ENCODE measurements at places on chromosomes 11 and 22.

DNA sequence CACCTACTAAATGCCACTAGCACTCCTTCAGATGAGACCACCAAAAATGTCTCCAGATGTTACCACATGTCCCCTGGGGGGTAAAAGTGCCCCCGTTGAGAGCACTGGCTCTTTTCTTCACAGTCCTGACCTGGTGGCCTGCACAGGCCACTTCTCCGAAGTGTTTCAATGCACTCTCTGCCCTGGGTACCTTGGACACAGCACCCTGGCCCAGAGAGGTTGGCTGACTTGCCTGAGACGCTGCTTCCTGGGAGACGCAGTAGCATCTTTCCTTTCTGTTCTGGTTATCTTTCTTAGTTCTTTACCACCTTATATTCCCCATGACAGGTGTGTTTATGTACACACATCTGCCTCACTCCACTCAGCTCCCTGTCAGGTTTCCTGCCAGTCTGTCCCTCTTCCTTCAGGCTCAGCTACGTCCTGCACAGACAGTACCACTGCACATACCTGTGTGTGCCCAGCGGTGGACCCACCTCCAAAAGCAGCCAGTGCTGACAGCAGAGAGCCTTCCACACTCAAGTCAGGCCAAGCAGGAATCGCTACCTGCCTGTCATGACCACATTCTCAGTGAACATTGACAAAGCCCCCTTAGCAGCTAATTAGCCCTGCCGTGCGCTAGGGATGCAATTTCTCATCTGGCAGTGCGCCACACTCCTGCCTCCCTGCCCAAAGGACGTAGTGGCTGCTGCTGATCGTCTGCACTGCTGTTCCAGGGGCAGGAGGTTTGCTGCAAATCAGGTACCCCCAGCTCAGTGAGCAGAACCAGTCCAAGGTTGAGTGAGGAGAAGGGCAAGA is 39.0 kb downstream of the FAM83F start:
- no peak for DNase-seq

GRCh38 chr11:45803971-45804760 is 783 bp upstream of the SLC35C1 start:
- peak; percentile 51 for DNase-seq

- DNase-seq: no peak
These were observed 107.6 kb downstream of the MED15 start for GRCh38 chr22:20615021-20615420.

DNA sequence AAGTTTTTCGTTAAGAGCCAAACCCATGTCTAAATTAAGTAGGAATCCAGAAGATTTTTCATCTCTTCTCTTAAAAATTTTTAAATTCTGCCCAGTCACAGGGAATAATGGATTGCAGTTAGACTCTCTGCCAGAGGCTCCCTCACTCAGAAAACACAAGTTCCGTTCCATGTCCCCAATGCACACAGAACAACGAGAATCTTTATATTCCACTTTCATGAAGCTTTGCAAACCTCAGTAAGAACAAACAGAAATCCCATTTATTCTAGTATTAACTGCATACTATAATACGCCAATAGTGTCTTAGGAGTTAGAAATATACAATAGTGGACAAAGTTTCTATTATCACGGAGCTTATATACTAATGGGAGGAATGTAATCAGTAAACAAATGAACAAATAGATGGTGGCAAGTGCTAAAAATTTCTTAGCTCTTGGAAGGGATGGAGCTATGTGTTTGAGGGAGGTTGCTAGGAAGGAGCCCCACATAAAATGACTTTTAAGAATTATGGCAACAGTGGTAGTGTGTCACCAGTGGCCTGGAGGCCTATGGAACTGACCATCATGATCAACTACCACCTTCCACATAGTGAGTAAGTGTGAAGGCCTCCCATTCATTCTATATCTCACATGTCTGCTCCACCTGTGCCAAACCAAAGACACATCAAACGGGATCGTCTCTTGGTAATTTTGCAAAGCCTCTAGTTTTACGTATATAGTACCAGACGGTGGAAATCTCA is 24.9 kb downstream of the PICALM start:
- no peak for DNase-seq

- DNase-seq: no peak
These were observed 6.6 kb upstream of the RNF169 start for GRCh38 chr11:74742070-74742469.

- no peak for DNase-seq
These were observed 6.9 kb downstream of the CADM1 start for GRCh38 chr11:115497303-115497702.

DNA sequence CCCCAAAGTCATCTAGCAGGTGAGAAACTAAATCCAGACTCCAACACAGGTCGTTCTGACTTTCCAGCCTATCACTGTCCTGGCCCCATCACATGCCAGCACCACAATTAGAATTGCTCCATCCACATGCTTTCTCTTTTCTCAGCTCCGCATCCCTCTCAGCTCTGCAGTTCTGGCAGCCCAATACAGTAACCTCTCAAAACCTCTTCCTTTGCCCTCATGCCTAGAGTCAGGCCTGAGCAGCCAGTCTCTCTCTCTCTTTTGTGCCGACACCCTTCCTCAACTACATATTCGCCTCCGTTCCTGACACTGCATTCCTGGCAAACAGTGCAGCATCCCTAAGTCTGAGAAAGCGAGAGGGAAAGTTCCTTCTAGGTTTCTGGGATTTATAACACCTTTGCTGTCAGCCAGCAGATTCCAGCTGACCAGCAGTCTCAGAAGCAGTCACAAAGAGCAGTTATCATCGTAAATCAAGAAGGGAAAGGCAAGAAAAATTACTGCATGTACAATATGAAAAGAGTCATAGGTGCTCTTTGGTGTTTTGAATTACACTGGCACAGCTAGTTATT is 258.0 kb downstream of the FAT3 start:
- no peak for DNase-seq

DNA sequence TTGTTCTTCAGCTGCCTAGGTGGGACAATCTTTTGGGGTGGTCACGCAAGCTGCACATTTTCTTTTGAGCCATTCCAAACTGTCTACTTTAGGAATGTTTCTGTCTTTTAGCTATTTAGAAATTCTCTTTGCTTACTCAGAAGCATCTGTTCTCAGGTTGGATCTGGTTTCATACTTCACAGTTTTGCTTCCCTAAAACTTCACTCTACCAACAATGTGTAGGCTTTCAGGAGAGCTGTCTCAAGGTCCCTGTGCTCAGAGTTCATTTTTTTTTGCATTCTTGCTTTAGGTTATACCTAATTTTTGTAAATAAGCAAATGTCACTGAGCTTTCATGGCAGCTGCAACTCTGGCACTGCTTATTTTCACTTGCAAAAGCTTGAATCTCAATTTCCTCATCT is 36.7 kb downstream of the CCDC90B start:
- DNase-seq: no peak

GRCh38 chr11:118002010-118002540 is 15.9 kb downstream of the IL10RA start:
- DNase-seq: no peak

DNA sequence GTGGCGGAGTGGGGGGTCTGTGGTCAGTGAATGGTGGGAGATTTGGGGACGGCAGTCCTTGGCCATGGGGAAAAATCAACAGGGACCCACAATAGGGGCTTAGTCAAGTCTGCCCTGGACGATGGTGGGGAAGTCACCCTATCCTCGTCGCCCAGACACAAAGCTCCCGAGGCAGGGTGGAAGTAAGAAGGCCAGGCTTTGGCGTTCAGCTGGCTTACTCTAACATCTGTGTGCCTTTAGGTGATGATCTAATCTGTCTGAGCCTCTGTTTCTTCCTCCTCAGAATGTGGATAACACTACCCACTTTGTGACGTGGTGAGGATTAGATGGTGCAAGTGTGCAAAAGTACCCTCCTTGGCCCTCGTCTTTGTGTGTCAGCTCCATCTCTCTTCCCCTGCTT is 192.2 kb downstream of the ST3GAL4 start:
- DNase-seq: no peak

DNA sequence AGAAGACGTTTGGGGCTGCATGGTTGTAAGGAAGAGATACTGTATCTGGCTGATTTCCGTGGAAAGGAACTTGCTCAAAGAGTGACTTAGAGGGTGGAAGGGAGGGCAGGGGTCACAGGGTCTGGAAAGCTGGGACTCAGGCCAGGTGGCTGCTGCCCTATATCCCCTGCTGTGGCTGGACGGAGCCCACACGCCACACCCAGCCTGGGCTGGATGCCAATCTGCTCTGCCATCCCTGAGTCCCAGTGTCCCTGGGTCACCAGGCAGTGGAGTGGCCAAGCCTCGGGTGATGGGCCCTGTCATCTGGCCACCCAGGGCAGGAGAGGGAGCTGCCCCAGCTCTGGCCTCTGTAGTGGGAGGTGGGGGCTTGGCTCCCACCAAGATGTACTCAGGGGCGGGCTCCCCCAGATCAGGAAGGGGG is 26.5 kb upstream of the KRTAP5-7 start:
- no peak for DNase-seq

DNA sequence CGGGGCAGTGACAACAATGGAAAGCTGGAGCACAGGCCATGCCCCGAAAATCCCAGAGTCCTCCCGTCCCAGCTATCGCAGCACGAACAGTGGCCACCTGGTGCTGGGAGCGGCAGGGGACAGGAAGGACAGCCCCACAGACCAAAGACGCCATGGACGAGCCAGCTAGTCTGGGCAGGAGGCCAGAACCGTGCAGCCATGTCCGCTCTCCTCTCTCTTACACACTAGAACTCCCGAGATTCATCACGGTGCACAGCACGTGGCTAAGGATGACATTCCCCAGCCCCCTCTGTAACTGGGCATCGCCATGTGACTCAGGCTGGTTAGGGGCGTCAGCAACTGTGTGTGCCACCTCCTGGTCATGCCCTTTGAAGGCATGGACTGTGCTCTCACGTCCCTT is 4.6 kb downstream of the CDPF1 start:
- DNase-seq: no peak

DNA sequence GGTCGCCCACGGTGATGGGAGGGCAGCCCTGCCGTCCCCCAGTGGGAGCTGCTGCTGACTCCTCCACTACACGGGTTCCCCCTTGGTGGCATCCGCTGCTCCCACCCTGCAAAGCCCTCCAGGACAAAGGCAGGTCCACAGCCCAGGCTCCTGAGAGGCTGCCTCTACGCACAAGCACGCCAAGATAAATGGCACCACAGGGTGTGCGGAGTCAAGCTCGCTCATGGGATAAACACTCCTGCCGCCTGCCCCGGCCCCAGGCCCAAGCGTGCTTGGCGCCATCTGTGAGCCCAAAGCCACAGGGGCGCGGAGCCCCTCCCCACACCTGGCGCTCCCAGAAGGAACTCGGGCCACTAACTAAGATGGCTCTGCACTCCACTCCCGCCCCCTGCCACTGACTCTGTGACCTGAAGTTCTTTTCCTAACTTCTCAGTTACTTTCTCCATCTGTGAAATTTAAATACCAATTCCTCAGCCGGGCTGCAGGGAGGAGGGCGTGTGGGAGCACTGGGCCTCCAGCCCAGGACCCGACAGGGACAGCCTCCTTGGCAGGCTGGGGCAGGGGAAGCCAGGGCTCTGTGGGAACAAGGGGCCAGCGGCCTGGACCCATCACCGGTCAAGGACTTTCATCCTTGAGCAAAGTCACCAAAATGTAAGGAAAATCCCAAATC is 14.9 kb downstream of the EHD1 start:
- DNase-seq: no peak

GRCh38 chr22:22666307-22667091 is 22.1 kb downstream of the GGTLC2 start:
- DNase-seq: peak; percentile 66

- DNase-seq: no peak
These were observed 64.7 kb downstream of the MTNR1B start for GRCh38 chr11:93034031-93034722.

- DNase-seq: peak; percentile 33
These were observed 1.1 kb upstream of the MRGPRX4 start for GRCh38 chr11:18171377-18172000.

GRCh38 chr11:117501237-117501898 is 173.7 kb downstream of the CEP164 start:
- no peak for DNase-seq

GRCh38 chr22:24096758-24097115 is 84.5 kb upstream of the SUSD2 start:
- DNase-seq: no peak

DNA sequence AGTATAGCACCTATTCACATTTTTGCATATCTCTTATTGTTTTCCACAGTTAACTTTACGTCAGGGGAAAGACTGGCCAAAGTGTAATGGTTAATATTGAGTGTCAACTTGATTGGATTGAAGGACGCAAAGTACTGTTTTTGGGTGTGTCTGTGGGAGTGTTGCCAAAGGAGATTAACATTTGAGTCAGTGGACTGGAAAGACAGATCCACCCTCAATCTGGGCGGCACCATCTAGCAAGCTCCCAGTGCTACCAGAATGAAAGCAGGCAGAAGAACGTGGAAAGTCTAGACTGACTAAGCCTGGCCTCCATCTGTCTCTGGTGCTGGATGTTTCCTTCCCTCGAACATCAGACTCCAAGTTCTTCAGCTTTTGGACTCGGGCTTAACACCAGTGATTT is 1900.7 kb upstream of the RAG2 start:
- no peak for DNase-seq

GRCh38 chr11:120629407-120630080 is 118.0 kb downstream of the GRIK4 start:
- DNase-seq: no peak

DNA sequence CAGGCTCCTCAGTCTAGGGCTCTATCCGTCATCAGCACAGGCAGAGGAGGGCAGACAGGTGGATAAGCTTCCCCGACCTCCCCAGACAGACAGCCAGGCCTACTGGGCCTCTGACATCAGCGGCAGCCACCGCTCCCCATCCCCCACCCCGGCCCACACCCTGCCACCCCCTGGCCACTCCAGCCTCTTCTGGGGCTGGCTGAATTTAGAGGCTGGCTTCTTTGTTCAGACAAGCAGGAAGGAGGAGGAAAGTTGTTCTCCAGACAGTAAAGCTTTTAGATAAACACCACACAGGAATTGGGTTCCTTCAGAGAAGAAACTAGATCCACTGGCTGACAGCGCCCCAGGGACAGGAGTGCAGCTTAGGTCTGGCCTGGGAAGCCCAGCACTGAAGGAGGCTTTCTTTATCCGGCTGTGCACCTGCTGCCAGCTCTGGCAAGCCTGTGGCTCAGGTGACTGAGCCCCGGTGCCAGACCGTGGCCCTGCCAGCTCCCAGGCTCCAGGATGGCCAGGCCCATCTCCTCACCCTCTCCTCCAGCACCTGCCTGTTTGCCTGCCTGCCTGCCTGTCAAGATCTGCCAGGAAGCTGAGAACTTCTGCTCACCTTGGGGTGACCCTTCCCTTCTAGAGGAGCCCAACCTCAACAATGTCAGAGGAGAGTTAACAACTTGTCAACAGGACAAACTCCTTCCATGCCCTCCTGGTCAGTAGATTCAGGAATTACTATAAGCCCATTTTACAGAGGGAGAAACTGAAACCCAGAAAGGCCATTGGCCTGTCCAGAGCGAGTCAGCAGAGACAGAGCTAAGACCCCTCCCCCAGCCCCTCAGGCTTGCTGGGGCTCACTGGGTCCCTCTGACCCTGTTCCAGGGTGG is 44.0 kb upstream of the KLHL35 start:
- no peak for DNase-seq

GRCh38 chr22:34878171-34878570 is 187.8 kb upstream of the ISX start:
- DNase-seq: no peak

- DNase-seq: no peak
These were observed 78.4 kb downstream of the NAV2 start for GRCh38 chr11:19790831-19791552.

- no peak for DNase-seq
These were observed 44.2 kb upstream of the MICAL2 start for GRCh38 chr11:12066056-12066798.

All from endothelial cell (in vitro differentiated cells).